ENCODE measurements at places on chromosomes 12 and 14.

DNA sequence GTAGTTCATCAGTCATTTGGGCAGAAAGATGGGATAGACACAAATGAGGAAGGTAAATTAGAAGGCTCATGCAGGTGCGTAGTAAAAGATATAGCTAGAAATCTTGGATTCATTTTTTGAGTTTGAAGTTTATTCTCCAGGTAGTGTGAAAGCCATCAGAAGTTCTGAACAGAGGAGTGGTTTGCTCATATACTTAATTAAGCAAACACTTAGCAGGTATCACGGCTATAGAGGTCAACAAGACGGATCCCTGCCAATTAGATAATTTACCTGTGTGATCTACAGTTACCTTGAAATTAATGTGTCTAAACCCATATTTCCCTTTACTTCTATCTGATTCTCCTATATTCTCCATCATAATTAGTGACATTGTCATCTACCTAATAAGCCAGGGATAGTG, 29.7 kb downstream of the PALS1 start:
- DNase-seq: no peak

DNA sequence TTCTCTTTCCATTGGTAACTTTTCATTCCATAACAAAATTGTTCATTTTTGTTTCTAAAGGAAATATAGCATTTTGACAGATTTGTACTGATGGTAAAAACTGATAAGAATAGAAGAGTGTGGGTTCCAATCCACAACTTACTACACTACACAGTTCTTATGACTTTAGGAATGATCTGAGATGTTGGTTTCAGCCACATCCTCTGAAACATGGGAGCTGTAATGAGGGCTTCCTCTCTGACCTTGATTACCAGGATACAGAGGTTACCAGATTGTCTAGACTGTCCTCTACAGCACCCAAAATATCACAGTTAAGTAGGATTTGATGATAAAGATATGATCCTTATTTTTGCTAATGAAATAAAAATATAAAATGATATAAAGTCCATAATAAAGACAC, 1184.6 kb downstream of the FLRT2 start:
- no peak for DNase-seq

DNA sequence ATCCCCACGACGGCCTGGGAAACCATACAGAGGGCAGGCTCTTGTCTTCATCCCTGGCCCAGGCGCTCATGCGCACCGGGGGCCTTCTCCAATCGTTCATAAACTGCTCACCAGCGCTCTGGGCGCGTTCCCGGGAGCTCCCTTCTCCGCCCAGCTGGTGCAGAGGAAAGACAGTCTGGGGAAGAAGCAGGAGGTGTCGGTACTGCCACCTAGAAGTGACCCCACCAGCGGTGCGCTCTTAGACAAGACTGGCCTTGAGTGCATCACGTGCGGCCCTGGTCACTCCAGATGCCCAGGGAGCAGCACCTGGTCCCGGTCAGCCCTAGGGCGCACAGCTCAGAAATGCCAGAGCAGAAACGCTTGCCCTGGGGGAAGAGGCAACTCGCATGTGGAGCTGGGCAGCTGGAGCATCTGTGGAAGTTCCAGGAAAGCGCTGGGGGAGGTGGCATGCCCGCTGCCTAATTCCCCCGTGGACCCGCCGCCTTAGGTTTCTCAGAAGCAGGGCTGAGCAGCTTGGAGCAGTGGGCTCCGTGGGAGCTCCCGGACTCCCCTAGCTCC, 2.5 kb downstream of the GSC start:
- DNase-seq: peak; percentile 69

GRCh38 chr12:44875954-44876543, at the start of gene NELL2:
Gene NELL2 (minus strand): TSS chr12:44876315. CDS start chr12:44875869, 446 bp downstream.
- peak; percentile 94 for DNase-seq

GRCh38 chr14:102507857-102508312, 1.7 kb downstream of the ANKRD9 start:
- peak; percentile 73 for DNase-seq

- peak; percentile 91 for DNase-seq
Measured at GRCh38 chr14:76267322-76268046, 108.5 kb upstream of the ESRRB start.

DNA sequence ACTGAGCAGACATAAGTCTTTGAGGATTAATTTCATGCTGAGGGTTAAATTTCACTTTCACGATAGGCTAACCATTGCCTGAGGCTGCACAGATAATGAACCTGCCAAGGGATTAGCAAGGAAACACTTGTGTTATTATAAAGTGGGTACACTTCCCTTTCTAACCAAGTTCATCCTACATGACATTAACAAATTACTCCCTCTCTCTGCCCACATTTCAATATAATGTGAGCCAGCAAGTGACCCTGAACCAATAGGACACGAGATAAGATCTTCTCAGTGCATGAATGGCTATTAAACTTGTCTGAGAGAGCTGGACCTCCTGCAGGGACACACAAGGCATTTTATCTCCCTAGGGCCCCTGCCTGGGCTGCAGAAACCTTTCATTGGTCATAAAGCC, 173.5 kb downstream of the PAX9 start:
- DNase-seq: no peak

DNA sequence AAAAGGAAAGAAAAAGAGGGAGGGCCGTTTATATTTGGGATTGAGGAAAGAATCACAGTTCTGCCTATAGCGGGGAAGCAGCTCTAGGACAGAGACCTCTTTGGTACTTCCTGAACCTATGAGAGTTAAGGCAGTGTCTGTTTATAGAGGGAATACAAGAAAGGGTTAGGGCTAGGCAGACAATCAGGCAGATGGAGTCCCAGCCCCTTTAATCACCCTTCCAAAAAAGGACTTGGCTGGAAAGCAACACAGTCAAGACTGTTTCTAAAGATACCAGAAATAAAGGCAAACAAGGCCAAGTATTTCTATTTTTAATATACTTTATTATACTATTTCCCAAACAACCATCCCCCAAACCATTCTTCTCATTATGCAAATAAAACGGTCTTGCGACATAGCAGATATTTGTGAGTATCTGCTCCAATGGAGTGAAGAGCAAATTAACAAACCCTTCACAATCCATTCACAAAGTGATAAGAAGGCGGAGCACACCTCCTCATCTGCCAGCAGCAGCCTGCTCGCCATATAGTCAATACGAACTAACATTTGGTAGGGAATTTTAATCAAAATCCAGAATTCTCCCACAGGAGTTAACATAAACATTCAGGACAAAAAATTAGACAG, 697 bp upstream of the GRIP1 start:
- no peak for DNase-seq

- DNase-seq: no peak
Measured at GRCh38 chr14:23104591-23105347, at the start of gene CIROP. Gene CIROP (minus strand): TSS chr14:23104989. CDS start chr14:23104920, 69 bp downstream.

GRCh38 chr12:2336409-2336829, 283.6 kb downstream of the CACNA1C start:
- no peak for DNase-seq

- DNase-seq: no peak
Measured at GRCh38 chr12:59082952-59083351, 162.6 kb upstream of the LRIG3 start.

DNA sequence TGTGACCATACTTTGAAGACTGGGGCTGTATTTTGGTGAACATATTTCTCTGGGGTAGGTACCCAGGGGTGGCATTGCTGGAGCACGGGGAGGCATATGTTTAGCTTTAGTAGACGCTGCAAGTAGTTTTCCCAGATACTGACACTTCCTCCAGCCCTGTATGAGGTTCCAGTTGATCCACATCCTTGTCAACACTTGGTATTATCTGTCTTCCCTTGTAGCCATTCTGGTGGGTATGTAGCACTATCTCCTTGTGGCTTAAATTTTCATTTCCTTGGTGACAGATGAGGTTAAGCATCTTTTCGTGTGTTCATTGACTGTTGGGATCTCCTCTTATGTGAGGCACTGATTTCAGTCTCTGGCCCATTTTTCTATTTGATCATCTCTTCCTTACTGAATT, 179.1 kb downstream of the PHETA1 start:
- DNase-seq: no peak

GRCh38 chr14:35818346-35819115, 7.6 kb upstream of the BRMS1L start:
- peak; percentile 68 for DNase-seq

DNA sequence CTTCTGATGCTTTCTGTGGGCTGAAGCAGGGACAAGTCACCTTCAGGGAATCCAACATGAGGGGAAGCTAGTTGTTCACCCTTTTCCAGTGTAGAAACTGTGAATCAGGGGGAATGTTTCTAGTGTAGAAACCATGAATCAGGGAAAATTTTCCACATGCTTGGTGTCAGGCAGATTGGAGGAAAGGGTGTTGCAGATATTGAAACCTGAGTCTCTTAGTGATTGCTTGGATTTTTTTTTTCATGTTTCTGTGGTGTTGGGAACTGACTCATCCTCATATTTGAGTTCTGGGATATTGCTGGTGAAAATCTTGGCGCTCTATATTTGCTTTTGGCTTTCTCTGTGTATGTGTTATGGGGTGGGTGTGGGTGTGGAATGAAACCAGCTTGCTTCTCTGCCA, 144.5 kb upstream of the FBXO33 start:
- DNase-seq: no peak

GRCh38 chr12:26803552-26803951, 29.4 kb downstream of the ITPR2 start:
- no peak for DNase-seq

DNA sequence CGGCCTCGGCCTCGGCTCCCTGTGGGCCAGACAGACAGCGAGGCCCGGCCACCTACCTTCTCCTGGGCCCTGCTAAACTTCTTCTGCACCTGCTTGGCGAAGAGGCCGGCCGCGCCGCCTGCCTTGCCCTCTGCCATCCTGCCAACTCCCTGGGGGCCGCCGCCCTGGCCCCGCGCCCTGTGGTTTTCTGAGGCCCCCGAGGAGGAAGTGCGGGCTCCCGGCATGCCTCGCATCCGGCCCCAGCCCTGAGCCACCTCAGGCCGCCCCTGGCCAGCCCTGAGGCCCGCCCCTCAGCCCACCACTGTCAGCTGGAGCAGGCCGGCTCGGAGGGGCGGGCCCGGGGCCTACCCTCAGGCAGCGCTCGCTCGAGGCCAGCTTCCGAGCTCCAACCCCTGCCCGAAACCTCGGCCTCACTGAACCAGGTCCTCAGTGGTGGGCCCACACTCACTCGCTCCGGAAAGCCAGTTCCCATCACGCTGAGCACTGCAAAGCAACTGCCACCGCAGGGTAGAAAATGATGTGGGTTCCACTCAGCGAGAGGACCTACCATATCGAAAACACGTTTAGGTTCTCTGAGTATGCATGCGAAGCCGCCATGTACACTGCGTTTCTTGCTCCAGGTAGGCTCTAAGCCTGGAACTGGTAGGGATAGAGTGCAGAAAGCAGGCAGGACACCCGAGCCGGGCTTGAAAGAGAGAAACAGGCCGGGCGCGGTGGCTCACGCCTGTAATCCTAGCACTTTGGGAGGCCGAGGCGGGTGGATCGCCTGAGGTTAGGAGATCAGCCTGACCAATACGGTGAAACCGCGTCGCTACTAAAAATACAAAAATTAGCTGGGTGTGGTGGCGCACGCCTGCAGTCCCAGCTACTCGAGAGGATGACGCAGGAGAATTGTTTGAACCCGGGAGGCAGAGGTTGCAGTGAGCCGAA, at the start of gene BIN2:
Gene BIN2, minus strand, starts transcription at position 209 of the 930 bp plus-strand sequence. Its CDS starts 72 bp downstream, at position 137.
- peak; percentile 49 for DNase-seq

- DNase-seq: no peak
Measured at GRCh38 chr12:28027947-28028724, 55.6 kb upstream of the PTHLH start.

GRCh38 chr12:30582943-30583342, 112.7 kb downstream of the IPO8 start:
- DNase-seq: no peak

GRCh38 chr14:23613242-23614070, 22.7 kb upstream of the DHRS2 start:
- DNase-seq: no peak

GRCh38 chr12:80059102-80059501, 40.2 kb upstream of the OTOGL start:
- DNase-seq: no peak

DNA sequence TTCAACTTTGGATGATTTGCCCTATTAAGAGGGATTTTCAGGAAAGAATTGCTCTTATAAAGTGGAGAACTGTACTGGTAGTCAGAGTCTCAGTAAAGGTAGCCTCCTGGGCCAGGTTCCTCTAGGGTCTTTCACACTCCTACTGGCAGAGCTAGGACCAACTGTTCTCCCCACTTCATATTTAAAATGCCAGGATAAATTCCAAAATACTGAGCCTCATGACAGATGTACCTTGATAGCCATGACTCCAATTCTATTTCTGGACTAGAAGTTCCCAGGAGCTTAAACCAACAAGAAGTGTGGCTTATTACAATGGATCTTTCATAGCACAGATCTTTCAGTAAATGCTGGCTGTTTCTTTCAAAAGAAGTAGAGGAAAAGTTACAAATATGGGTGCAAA, 126.5 kb downstream of the C12orf75 start:
- no peak for DNase-seq

GRCh38 chr12:131506426-131506825, 204.5 kb upstream of the SFSWAP start:
- DNase-seq: no peak

DNA sequence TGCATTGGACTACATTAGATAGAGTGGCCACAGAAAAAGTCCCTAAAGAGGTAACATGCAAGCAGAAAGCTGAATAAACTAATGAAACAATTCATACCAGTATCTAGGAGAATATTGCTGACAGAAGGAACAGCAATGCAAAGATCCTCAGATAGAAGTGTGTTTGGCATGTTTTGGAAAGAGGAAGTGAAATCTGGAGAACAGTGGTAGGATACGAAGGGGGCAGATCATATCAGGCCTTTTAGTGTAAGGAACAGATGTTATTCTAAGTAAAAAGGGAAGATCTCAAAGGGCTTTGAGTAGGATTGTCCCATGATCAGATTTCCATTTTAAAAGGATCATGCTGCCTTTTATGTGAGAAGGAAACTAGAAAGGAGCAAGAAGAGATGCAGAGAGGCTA, 342.9 kb downstream of the PAWR start:
- no peak for DNase-seq

DNA sequence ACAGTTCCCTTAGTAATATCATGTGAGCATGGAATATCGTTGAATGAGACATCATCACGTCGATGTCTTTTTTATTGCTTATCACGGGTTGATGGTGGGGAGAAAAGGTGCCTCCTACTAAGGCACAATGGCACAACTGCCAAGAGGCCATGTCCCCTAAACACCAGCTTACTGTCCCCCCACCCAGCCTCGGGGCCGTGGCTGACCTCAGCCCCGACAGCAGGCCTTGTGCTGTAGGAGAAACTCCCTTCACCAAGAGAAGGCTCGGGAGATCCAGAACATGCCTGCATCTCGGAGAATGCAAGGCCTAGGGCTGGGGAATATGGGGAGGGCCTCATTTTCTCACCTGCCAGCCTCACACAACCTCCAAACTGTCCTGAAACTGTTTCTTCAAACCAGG, 22.8 kb downstream of the ZFP36L1 start:
- DNase-seq: no peak
